Kidney epithelial cell (primary cell): ENCODE measurements at places on chromosomes 11 and 22.

- DNase-seq: no peak
These were observed 14.4 kb downstream of the SREBF2 start for GRCh38 chr22:41847300-41847699.

DNA sequence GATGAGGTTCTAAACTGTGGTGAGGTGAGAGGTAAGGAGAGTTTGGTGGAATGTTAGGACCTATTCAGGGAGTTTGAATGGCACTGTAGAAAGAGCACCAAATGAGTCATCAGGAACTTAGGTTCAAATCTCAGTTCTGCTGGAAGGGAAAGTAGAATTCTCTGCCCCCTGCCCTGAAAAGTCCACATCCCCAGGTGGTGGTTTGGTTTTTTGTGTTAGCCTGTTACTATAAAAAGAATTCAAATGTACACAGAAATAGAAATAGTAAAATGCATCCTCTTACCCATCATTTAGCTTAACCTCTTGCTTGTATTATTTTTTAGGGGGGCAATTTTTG lies 20.2 kb downstream of the PPFIBP2 start:
- DNase-seq: no peak

- DNase-seq: peak; percentile 26
These were observed 156.4 kb upstream of the PITPNB start for GRCh38 chr22:28075358-28075981.

GRCh38 chr11:116595305-116595880 lies 177.4 kb downstream of the BUD13 start:
- DNase-seq: no peak

DNA sequence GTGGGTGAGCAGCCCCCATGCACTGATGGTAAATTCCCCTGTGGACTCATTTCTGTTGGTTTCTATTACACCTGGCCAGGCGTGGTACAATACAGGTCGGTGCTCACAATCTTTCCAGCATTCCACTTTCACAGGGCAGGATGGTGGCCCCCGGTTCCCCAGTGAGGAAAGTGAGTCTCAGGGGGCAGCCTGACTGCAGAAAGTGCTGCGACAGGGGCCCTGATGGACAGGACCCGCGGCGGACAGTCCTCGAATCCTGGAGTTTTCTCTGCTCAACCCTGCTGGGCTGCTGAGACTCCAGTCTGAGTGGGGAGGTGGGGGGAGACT lies 3.1 kb upstream of the PGGHG start:
- DNase-seq: no peak

GRCh38 chr11:61445516-61445915 lies 15.6 kb downstream of the SDHAF2 start:
- DNase-seq: no peak
